Stimulated activated CD4-positive, alpha-beta T cell treated with anti-CD3 and anti-CD28 coated beads, TNF-alpha, amount 100 ng/mL, for 24 hours (primary cell): ENCODE measurements at places on chromosomes 16 and 17.
A peak's percentile ranks its signal among the peaks of the same experiment; 100 is the strongest.

- DNase-seq = no peak
Observed at GRCh38 chr16:81505011-81505661, 60.5 kb downstream of the CMIP start.

DNA sequence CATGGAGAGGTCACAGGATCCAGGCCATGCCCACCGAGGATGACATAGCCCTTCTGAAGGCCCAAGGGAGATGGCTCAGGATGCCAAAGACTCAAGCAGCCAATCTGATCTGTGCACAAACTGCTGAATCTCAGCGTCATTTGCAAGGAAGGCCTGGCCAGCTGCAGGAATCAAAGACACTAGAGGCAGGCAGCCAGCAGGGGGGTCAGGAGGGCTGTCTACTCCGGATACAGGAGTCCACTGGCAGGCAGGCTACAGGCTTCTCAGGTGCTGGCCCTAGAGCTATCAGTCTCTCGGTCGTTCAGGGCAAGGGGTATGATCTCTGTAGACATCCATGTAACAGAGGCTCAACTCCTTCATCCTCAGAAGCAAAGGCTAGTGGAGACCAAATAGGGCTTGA, 1735.3 kb downstream of the TP53TG3F start:
- DNase-seq = no peak

- no peak for DNase-seq
Observed at GRCh38 chr16:89880477-89881367, 7.3 kb downstream of the TCF25 start.

DNA sequence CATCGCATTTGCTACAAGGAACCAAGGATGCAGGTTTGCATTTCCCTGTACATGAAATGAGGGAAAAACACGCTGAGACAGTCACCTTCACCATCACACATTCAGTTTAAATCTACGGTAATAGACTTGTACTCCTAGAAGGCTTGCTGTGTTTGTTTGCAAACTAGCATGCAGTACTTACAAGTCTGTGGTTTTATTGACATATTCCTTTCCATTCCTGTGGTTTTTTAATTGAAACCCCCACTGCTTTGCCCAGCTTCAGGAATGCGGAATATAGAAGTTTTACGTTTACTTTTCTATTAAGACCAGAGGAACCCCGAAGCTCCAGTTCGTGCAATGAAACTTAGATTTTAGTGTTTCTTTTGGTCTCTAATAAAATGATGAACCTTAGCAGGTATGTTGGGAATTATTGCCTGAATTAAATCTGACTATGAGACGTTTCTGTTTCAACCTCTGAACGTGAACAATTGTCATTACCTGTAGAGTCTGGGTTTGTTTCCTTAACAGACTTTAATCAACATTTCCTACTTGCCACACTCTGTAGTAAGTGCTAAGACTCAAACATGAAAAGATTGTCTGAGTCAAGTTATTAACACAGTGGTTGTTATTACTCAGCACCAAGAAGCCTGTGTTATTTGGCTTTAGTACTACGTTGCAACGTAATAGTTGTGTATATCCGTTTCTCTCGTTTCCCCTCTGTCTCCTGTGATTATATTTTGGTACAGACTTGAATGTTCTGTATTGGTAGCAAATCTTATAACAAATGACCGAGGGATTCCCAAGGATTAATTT, 793.3 kb upstream of the GOT2 start:
- DNase-seq = no peak

DNA sequence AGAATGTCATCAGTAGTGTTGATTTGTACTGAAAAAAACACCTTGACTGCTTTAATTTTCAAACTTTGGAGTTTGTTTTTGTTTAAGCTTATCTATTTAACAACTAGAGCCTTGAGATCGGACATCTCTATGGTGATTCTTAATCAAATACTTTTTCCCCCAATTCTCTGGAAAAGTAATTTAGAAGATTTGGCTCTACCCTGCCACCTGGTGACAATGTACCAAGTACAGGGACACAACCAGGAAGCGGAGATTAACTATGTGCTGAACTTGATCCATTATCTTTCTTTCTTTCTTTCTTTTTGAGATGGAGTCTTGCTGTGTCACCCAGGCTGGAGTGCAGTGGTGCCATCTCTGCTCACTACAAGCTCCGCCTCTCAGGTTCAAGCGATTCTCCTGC, 30.8 kb downstream of the USP43 start:
- DNase-seq = no peak

GRCh38 chr17:81378941-81379511, 16.2 kb upstream of the BAHCC1 start:
- DNase-seq = no peak

GRCh38 chr17:6067060-6067459, 3.1 kb upstream of the WSCD1 start:
- DNase-seq = no peak

GRCh38 chr16:87169509-87169995, 147.6 kb downstream of the C16orf95 start:
- no peak for DNase-seq

DNA sequence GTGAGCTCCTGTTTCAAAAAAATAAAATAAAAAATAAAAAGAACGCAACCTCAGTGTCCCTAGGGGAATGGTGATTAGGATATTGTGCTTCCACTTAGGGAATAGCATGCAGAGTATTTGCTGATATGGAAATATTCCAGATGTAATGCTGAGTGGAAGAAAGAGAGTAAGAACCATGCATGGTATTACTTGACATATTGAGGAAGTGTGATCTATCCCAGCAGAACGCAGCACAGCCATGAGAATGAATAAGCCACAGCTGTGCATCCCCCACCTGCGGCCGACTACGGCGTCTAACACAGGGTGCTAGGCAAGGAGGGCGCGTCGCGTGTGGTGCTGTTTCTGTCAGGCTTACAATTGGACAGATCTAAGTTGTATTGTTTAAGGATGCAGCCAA, 49.5 kb downstream of the FOXK2 start:
- DNase-seq = no peak

DNA sequence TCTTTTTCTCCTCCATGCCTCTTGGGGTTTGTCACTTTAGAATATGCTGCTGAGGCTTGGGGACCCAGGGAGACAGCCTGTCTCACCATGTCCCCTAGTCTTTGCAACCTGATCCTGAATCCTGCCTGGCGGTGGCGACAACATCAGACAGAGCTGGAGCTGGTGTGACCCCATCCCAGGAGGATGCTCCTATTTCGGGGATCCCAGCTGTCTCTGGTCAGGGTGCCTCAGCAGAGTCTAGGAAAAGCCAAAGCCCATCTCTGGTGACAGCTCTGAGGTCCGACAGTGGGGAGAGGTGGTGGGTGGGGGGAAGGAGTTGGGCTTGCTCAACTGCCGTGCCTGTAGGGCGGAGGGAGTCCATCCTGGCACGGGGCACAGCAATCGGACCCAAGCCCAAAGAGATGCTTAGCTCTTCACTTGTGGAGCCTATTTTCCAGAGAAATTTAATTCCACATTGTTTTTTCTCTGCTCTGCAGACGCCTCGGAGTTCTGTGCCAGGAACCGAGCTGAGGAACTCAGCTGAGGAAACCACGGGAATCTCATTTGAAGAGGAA, 10.3 kb upstream of the TNS4 start:
- no peak for DNase-seq

DNA sequence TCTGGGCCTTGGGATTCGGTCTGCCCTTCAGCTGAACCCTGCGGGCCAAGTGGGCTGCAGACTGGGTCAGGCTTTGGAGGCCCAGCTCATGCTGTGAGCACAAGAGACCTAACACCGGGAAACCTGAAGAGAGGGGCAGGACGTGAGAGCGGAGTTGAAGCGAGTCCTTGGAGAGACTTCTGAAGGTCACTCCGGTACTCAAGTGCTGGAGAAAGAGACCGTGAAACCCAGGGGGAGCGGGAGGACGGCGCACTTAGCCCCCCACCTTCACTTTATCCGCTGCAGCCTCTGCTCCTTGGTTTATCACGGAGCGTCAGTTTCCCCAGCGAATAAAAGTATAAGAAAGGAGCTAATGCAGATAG, 361 bp downstream of the UQCRC2 start:
- DNase-seq = no peak

- no peak for DNase-seq
Observed at GRCh38 chr17:81868674-81869220, 2.4 kb downstream of the ARHGDIA start.

- DNase-seq = no peak
Observed at GRCh38 chr16:55955424-55955823, 80.3 kb upstream of the CES5A start.

GRCh38 chr16:28975158-28975599, 601 bp downstream of the SPNS1 start:
- no peak for DNase-seq

DNA sequence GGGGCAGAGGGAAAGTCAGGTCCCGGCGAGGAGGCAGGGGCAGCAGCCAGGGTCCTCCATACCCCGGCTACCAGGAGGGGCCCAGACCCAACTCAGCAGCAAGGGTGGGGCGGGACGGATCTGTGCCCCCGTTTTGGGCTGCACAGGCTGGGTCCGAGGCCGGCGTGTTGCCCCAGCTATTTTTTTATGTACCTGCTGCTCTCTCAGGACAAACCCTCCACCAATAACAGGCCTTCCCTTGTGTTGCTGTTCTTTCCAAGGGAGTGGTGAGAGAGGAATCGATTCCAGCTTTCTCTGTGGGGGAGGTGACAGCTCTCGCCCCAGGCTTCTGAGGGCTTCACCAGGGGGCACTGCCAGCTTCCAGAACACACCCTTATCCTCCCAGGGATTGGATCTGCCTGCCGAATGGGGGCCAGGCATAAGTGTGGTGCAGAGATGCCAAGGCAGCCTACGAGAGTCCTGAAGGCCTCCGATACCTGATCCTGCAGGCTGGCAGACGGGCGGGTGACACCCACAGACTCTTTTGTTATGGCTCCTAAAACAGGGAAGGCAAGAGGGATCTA, 22.3 kb downstream of the RTN4RL1 start:
- DNase-seq = no peak

DNA sequence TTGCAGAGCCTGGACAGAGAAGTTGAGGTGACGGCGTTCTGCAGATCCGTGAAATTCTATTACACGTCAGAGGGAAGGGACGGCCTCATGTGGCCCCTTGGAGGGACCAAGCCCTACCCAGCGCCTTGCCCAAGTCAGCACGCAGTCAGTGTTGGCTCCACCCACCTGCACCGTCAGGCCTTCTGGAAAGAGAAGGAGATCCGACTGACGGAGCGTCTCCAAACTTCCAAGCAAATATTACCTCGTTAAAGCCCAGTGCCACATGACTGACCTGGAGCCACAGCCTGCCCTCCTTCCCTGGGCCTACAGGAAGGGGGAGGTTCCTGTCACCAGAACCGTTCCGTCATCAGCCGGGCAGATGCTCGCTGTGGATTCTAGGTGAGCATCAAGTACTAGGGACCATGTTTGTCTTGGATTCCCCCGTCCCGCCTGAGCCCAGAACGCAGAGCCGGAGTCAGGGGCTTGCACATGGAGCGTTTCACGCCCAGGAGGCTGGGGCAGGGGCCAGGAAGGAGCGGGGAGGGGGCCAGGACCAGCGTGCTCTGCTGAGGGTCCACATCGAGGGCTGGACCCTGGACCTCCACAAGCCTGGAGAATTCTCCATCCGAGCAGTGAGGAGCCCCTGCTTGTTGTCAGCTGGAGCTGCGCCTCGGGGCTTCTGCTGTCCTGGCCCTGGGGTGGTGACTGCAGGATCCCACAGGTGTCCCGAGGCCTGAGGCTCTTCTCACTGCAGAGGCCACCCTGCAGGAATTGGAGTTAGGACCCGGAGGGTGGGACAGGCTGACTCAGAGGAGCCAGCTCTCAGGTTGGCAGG, 22.6 kb upstream of the METRNL start:
- no peak for DNase-seq

GRCh38 chr17:43713494-43714162, 45.0 kb downstream of the SOST start:
- DNase-seq = no peak

DNA sequence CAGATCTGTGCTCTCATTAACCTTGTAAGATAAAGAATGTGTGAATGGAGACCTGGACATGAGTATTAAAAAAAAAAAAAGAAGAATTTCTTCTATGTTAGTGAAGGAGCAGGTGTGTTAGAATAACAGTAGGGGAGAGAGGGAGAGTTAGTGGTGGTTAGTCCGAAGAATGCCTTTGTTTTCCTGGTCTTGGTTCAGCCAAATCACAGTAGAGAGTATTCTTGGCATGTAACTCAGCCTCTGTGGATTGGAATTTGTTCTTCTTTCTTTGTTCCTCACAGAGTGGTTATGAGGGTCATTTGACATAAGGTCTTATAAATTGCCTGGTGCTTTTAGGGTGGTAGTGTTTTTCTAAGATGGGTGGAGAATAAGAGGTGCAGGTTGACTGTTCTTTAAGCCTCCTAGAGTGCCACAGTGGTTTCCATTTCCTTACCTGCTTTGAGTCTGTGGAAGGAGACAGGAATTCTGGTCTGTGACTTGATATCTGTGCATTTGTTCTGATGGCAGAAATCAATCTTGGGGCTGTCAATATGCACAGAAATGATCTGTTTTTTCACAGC, 17.6 kb downstream of the NUP93 start:
- DNase-seq = no peak

GRCh38 chr17:73104450-73104849, 12.0 kb upstream of the SLC39A11 start:
- DNase-seq = no peak

- DNase-seq = no peak
Observed at GRCh38 chr16:82055728-82056549, 20.9 kb downstream of the HSD17B2 start.

DNA sequence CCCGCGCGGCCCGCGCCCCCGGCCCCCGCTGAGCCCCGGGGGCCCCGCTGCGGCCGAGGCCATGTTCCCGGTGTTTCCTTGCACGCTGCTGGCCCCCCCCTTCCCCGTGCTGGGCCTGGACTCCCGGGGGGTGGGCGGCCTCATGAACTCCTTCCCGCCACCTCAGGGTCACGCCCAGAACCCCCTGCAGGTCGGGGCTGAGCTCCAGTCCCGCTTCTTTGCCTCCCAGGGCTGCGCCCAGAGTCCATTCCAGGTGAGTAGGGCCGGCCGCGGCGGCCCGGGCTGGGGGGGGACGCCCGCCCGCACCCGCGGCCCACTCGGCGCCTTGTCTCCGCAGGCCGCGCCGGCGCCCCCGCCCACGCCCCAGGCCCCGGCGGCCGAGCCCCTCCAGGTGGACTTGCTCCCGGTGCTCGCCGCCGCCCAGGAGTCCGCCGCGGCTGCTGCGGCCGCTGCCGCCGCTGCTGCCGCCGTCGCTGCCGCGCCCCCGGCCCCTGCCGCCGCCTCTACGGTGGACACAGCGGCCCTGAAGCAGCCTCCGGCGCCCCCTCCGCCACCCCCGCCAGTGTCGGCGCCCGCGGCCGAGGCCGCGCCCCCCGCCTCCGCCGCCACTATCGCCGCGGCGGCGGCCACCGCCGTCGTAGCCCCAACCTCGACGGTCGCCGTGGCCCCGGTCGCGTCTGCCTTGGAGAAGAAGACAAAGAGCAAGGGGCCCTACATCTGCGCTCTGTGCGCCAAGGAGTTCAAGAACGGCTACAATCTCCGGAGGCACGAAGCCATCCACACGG, 504 bp downstream of the MAZ start:
- peak; percentile 71 for DNase-seq

- DNase-seq = no peak
Observed at GRCh38 chr16:74931445-74931844, 53.5 kb downstream of the WDR59 start.

- no peak for DNase-seq
Observed at GRCh38 chr16:81625544-81626153, 153.4 kb upstream of the PLCG2 start.
